Stimulated activated CD8-positive, alpha-beta memory T cell treated with anti-CD3 and anti-CD28 coated beads, Interleukin-2, amount 100 ng/mL, for 48 hours (primary cell): ENCODE measurements at places on chromosomes 12 and 14.

DNA sequence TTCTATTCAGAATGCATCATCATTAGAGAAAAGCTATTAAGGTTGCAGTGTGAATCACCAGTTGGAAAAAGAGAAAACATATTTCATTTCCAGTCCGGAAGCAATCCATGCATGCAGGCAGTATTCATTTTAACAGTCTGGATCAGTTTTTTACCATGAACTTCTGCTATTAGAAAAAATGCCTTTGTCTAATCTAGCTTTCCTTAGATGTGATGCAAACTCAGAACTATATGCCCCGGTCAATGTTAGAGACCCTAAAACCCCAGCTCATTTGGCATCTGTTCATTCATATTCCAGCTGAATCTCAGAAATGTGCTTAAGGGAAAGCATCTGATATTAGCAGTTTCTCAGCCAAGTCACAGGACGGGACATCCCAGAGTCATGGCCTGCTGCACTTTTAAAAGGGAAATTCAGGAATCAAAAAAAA lies 8.5 kb downstream of the IRAK3 start:
- no peak for DNase-seq

DNA sequence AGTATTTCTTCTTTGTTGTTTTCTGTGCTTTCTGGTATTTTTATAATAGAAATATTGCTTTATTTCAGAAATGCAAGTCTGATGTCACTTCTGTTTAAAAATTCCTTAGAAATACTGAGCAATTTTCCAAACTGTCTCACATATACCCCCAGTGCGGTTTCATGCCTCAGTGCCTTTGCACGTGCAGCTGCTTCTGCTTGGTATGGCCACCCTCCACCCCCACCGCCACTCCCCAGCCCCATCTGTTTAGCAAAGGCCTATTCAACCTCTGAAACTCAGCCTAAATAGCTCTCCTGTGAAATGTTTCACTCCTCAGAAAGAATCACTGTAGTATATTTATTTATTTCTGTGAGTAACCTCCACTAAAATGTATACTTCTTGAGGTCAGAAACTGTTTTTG lies 52.3 kb downstream of the PPM1H start:
- DNase-seq, result no peak

- no peak for DNase-seq
Measured at GRCh38 chr14:20757965-20758364, 10.2 kb upstream of the EDDM3B start.

DNA sequence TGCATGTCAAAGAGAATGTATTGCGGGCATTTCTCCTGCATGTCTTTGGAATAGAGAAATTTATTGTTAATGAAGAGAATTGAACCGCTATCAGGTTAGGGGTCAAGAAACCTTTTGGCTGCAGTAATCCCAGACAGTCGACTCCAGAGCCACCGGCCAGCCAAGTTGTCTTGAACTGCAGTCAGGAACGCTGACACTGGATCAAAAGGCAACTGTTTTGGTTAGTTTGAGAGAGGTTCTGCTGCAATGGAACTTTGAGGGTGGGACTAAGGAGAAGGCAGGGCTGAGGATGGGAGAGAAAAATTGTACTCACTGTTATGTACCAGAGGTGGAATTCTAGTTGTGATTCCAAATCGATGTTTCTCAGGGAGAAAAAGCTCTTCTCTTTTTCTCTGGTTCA lies 28.2 kb downstream of the PPFIBP1 start:
- DNase-seq, result no peak

DNA sequence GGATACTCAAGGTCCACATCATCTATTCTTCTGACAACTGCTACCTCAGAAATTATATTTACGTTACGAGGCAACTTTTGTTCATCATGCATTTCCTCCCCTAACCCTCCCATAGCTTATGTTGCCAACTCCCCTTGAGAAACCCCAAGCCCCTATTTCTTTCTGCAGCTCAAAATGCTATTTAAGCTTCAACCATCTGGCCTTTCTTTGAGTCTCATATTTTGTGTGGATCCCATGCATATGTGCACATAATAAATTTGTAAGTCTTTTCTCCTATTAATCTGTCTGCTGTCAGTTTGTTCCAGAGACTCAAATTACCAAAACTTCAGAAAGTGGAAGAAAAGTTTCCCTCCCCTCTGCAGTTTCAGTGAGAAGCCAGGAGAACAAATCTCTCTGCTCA lies 444.1 kb downstream of the TRHDE start:
- no peak for DNase-seq
